ENCODE measurements at places on chromosomes 1 and 21. TPM values are rescaled to one million over a fixed set of nuclear protein-coding genes. Genes with fewer than 3 reads are reported as not detected.

DNA sequence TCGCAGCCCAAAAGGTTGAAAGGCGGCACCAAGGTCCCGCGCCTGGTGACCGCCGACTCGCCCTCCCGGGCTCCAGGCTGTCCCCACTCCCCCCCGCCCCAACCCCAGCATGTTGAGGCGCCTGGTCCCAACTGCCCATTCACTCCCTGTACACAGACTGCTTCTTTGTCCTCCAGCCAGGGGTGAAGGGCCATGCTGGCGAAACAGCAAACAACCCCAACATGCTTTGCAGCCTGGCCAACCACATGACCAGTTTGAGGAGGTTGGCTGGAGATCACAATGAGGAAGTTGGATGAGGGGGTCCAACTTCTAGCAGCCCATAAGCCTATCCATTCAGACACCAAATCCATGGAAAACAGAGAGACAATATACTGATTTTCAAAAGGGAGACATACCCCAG is 13.5 kb downstream of the PDE9A start:
- H3K27ac ChIP-seq = no peak overlapping the region
- H3K4me1 ChIP-seq = peaks cover 20% of the 10 kb centered on the region
- DNase-seq = no peak
- H3K36me3 ChIP-seq = peaks cover 3% of the 10 kb centered on the region

GRCh38 chr1:67582625-67583461 is 102.2 kb upstream of the GADD45A start:
- peaks cover 18% of the 10 kb centered on the region for H3K4me1 ChIP-seq
- no peak overlapping the region for H3K4me3 ChIP-seq
- peaks cover 3% of the 10 kb centered on the region for H3K27me3 ChIP-seq
- no peaks in the 10 kb centered on the region for H3K36me3 ChIP-seq

Gene MEX3A
- 31.0 TPM for total RNA-seq

GRCh38 chr1:233566886-233567285 is 47.0 kb upstream of the KCNK1 start:
- no peak for DNase-seq
- H3K36me3 ChIP-seq = no peaks in the 10 kb centered on the region
- no peak overlapping the region for H3K4me3 ChIP-seq
- no peaks in the 10 kb centered on the region for H3K4me1 ChIP-seq

DNA sequence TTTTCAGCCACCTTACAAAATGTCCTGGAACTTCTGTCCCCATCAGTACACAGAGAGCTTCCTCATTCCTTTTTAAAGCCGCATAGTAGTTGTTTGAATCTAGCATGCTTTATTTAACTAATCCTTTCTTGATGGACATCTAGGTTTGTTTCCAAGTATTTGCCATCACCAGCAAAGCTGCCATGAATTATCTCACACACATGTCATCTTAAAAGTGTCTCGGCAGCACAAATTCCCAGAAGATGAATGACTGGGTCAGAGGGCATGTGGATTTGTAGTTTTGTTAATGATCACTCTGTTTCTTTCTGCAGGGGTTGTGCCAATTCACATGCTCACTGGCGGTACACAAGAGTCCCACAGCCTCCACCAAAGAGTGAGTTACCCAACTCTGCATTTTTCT is 68.3 kb downstream of the CLIC6 start:
- H3K4me3 ChIP-seq = no peak overlapping the region
- H3K36me3 ChIP-seq = no peaks in the 10 kb centered on the region
- DNase-seq = no peak
- peaks cover 13% of the 10 kb centered on the region for H3K4me1 ChIP-seq
- no peak overlapping the region for H3K27ac ChIP-seq
- peaks cover 25% of the 10 kb centered on the region for H3K27me3 ChIP-seq

- peaks cover 5% of the 10 kb centered on the region for H3K36me3 ChIP-seq
- H3K4me1 ChIP-seq = no peaks in the 10 kb centered on the region
- peak within 1 kb of the TSS; percentile 76 for H3K4me3 ChIP-seq
- no peak within 1 kb of the TSS for H3K27ac ChIP-seq
- no peak for DNase-seq
- H3K27me3 ChIP-seq = peaks cover 48% of the 10 kb centered on the region
Measured at GRCh38 chr1:39491146-39491921, at the start of gene BMP8A. Gene BMP8A (plus strand): TSS chr1:39491636. CDS start chr1:39491992, 356 bp downstream.

DNA sequence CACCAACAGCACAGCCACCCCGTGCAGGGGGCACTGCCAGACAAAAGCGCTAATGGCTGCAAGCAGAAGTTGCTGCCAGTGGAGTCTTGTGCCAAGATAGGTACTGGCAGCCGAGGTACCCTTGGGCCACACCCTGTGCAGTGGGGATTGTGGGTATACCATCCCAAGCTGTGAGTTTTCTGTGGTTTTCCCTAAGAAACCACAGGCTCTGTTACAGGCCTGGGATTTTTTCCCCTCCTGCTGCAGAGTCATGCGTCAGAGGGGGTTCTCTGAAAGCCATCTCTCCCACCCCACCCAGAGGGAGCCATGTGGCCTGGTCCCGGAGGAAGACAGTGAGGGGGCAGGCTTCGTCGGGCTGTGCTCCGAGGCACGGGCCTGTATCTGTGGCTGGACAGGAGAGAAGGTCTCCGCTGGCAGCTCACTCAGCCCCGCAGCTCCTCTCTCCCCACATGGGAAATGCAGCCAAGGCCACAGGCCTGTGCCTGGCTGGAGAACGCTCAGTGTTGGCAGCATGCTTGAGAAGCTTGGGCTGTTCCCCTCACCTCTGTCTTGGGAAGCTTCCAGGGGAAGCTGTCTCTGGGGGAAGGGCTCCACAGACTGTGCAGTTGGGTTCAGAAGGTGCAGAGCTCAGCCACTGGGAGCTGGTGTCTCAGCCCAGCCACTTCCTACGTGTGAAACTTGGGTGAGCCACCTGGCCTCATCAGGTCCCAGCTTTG is 42.5 kb downstream of the NEK2 start:
- no peak for DNase-seq
- H3K4me1 ChIP-seq = peaks cover 6% of the 10 kb centered on the region
- no peak overlapping the region for H3K27ac ChIP-seq
- no peak overlapping the region for H3K4me3 ChIP-seq
- H3K27me3 ChIP-seq = peaks cover 6% of the 10 kb centered on the region

Gene CFAP298
- total RNA-seq = 41.1 TPM

DNA sequence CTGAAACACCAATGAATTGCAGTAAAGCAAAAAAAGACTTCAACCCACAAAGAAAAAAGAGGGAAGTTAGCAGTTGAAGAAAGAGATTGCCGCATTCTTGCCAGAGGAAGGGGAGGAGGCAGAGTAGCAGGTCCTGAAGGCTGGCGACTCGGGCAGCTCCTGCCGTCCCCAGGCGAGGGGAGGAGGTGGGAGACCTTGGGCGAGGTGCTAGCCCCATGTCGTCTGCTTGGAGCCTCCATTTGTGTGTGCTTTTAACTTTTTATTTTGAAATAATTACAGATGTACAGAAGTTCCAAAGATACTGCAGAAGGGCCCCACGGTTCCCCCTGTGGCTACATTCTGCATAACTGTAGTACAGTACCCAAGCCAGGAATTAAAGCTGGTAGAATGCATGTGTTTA is 6.7 kb downstream of the TRPM2 start:
- no peak overlapping the region for H3K4me3 ChIP-seq
- peaks cover 6% of the 10 kb centered on the region for H3K27me3 ChIP-seq
- no peak for DNase-seq
- no peaks in the 10 kb centered on the region for H3K4me1 ChIP-seq
- H3K27ac ChIP-seq = no peak overlapping the region

DNA sequence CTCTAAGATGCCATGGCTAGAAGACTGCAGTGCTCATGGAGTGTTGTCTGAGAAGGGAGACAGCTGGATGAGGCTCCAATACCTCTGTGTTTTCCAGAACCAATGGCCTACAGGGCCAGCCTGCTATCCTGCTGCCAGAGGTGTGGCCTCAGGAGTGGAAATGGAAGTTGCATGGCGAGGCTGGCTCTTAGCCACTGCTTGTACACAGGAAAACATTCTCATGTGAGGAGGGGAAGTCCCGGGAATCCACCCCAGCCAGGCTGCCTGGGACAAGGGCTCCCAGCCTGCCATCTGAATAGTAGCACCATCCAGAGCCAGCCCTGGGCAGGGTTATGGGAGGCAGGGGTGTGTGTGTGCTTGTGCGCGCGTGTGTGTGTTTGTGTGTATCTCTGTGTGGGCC is 56.5 kb downstream of the SDC3 start:
- peaks cover 15% of the 10 kb centered on the region for H3K27me3 ChIP-seq
- no peak overlapping the region for H3K4me3 ChIP-seq

DNA sequence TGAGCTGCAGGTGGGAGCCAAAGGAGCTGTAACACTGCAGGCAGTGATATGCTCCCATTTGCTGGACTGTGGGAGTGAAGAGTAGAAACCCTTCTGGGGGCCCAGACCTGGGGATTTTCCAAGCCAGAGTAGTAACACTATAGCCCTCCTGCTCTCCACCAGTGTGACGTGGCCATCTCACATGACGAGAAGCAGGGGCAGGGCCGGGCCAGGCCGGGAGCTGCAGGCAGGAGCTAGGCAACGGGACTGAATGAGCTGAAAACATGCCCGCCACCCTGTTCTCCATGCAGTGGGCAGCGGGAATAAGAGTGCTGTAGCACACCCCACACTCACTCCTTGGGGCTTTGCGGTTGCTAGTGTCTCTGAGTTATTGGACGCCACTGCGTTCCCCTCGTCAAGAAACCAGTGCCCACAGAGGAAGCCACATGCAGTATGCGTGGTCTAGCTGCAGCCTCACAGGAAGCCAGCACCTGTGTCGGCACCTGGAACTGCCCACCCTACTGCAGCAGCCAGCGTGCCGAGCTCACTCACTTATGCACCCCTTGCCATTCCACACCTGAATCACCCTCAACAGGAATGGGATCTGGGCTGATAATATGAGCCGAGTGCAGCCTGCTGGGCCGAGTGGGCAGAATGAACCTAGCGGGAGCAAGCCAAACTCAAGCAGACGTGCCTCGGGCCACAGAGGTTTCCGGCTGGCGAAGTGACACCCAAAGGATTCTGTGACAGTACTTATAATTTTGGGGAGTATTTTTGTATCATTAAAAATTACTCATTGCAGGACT is 1389.6 kb downstream of the KCNT2 start:
- no peaks in the 10 kb centered on the region for H3K36me3 ChIP-seq
- H3K4me3 ChIP-seq = no peak overlapping the region
- H3K27ac ChIP-seq = no peak overlapping the region
- H3K27me3 ChIP-seq = no peaks in the 10 kb centered on the region

GRCh38 chr1:64922336-64922735 is 44.0 kb downstream of the JAK1 start:
- H3K4me3 ChIP-seq = no peak overlapping the region
- H3K27ac ChIP-seq = no peak overlapping the region

- peaks cover 35% of the 10 kb centered on the region for H3K4me1 ChIP-seq
- H3K27ac ChIP-seq = no peak overlapping the region
- peak overlapping the region; percentile 25 for H3K4me3 ChIP-seq
- H3K27me3 ChIP-seq = peaks cover 23% of the 10 kb centered on the region
- DNase-seq = no peak
Measured at GRCh38 chr21:31340942-31341487, 3.0 kb downstream of the TIAM1 start.

GRCh38 chr1:119968068-119968492 is 71.8 kb upstream of the ADAM30 start:
- H3K27ac ChIP-seq = peak overlapping the region; percentile 88
- no peak for DNase-seq
- H3K27me3 ChIP-seq = no peaks in the 10 kb centered on the region
- H3K4me3 ChIP-seq = no peak overlapping the region
- H3K4me1 ChIP-seq = peaks cover 24% of the 10 kb centered on the region

DNA sequence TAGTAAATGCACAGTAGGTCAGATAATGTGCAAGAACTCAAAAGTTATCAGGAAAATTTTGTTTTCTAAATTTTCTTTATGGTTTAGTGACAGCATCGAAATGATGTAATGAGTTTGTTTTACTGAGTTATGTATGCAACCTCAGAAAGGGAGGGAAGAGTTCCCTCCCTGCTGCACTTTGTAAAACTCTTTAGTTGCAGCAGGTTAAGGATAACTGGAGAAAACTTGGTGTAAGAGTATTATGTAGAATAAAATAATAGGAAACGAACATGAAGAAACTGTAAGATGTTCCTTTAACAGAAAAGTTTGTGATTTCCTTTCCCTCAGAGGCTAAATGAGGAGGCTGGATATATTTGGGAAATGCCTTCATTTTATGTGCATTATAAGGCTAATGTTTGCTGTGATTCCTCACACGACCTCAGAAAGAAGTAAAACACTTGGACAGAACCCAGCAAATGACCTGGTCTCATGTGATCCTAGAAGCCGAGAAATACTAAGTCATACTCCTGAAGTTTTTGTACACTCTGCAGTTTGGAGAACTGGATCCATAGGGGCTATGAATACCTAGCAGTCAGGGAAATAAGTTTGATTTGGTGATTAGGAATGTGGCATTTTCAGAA is 35.4 kb downstream of the ADGRL2 start:
- H3K27ac ChIP-seq = no peak overlapping the region
- H3K36me3 ChIP-seq = peaks cover 19% of the 10 kb centered on the region
- DNase-seq = no peak
- H3K4me3 ChIP-seq = no peak overlapping the region
- H3K4me1 ChIP-seq = peaks cover 47% of the 10 kb centered on the region
- H3K27me3 ChIP-seq = no peaks in the 10 kb centered on the region

GRCh38 chr1:17653728-17654351 is 101.3 kb upstream of the ACTL8 start:
- peaks cover 9% of the 10 kb centered on the region for H3K36me3 ChIP-seq
- H3K4me3 ChIP-seq = no peak overlapping the region
- H3K27me3 ChIP-seq = no peaks in the 10 kb centered on the region
- peak; percentile 79 for DNase-seq
- H3K4me1 ChIP-seq = peaks cover 10% of the 10 kb centered on the region

GRCh38 chr1:112285316-112285715 is 110.7 kb upstream of the CTTNBP2NL start:
- no peaks in the 10 kb centered on the region for H3K36me3 ChIP-seq
- no peak overlapping the region for H3K27ac ChIP-seq
- peaks cover 28% of the 10 kb centered on the region for H3K27me3 ChIP-seq

Gene KDF1
- total RNA-seq = 12.2 TPM

DNA sequence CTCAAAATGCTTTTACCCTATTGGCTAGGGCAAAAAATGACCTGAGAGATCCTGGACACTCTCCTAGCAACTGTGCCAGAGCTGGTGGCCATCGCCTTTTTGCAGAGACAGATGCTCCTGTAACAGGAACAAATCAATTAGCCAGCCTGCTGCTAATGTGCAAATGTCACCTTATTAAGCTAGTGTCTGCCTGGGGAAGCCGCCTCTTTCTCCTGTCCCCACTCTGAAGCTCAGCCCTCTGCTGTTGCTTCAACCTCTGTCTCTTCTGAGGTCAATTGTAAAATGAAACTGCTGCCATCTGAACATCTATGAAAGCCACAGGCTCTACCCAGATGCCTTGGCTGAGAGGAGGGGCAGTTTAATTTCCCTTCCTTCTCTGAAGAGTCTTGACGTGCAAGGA is 85.5 kb upstream of the CACNA1E start:
- no peak for DNase-seq
- no peak overlapping the region for H3K27ac ChIP-seq
- no peaks in the 10 kb centered on the region for H3K36me3 ChIP-seq
- H3K4me3 ChIP-seq = no peak overlapping the region

Gene ZNF683
- not detected for total RNA-seq

Gene CLDN14
- not detected for total RNA-seq
